ENCODE measurements at places on chromosomes 4 and X.

DNA sequence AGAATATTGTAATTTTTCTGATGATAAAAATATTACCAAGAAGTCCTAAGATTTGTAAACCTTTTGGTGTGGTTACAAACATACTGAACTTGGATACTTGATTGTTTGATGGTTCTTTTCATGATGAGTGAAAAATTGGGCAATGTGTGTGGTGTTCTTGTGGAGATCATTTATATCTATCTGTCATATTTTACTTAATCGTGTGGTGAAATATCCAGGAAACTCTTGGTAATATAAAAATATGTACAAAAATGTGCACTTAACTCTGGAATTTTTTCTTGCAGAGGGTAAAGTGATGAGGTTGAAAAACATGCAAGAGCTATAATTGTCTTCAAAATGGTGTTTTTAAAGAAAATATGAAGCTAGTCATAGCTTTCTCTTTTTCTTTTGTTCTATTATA is 2.8 kb downstream of the DCUN1D4 start:
- no peak for DNase-seq

- DNase-seq, result no peak
Observed at GRCh38 chr4:25180524-25181131, 20.4 kb upstream of the SEPSECS start.

- no peak for DNase-seq
Observed at GRCh38 chr4:11618666-11619282, 190.1 kb upstream of the HS3ST1 start.

DNA sequence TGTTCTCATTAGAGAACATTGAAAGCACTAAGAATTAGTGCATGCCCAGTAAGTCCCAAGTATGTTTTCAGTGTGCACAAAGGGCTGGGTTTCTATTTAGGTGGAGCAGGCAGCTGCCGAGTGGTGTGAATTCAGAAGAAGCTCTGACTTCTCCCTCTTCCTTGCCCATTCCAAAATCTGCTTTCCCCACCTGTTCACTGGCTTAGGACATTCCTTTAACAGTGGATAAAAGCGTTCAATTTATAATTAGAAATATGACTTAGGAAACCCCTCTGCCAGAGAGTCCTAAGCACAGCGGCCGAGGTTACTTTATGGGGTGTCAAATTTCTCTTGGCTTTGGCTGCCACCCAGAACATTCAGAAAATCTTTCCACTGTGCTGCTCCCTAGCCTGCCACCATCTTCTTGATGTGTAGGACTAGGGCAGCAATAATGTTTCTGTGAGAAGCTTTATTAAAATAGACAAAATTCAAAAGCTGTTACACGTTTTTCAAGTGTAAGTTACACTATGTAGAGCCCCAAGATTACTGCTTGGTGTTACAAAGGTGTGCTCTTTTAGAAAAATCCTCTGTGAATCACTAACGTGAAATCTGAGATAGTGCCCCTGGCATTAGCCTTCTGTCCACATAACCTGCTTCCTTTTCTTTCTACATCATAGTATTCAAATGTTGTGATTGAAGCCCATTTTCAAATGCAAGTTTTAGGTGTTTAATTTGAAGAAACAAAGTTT is 191.6 kb upstream of the ANKRD50 start:
- DNase-seq, result no peak

DNA sequence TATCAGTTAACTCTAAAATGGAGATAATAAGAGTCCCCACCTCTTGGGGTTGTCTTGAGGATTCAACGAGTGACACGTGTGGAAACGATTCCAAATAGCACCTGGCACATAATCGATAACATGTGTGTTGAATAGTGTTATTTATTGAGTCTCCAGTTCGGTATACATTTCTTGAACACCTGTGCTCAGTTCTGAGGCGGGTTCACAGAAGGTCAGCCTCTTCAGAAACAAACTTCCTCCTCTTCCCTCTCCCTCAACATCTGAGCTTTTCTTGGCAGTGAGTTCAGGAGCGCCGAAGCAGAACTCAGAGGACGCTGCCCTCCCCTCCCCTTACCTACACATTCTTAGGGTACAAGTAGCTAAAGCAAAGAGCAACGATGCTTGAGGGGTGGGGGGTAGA is 934 bp downstream of the PDHA1 start:
- DNase-seq, result no peak

GRCh38 chrX:46571423-46572339 is 1.9 kb upstream of the CHST7 start:
- no peak for DNase-seq

DNA sequence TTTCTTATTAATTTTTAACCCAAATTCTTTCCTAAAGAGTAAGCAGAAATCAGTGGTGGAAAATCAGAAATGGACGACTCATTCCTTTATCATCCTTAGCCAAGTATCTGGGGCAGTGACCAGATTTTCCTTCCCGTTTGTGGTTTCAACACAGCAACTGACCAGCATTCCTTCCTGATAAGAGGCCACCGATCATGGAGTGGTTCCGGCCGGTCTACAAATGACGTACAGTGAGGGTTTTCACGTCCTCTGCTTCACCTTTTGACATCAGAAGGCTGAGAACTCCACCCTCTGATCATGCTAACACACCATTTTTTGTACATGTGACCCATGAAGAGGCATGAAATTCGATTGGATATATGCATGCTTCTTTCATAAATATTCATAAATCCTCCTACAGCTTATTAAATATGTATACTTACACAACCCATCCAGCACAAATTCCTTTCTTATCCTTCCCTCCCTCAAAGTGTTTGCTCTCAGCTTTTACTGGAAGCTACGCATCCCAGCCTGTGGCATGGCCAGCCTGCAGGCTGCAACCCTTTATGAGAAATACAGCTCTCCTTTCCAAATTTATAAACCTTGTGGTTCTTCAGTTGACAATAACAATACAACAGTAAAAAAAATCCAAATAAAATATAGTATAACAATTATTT is 173.0 kb upstream of the CASK start:
- DNase-seq, result no peak

DNA sequence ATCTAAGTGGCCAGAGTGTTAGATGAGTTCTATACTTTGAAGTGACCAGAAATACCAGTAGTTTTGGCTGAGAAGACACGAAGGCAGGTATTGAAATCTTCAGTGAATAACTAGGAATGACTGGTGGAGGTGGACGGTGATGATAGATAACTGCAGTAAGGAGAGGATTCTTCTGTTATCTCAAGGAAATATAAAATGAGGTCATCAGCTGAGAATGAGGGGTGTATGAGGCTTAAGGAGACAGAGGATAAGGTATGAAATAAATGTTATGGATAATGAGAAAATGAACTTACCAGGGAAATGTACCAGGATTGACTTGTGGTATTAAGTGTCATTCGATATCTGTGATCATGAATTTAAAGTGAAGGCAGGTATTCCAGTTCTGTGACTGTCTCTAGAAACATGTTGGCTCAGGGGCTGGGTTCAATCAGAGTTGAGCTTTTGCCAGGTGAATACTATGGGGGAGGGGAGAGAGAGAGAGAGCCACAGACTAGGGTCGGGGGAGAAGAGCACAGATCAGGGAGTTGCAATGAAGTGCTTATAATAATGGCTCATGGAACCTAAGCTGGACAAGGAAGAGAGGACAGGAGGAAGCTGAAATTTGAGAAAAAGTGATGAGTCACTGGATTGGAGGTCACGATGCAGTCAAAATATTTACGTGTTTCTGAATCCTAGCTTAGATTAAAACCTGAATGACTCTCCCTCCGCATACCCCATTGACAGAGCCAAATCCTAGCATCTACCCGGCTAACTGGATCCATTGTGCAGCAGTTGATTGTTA is 37.5 kb upstream of the BRS3 start:
- no peak for DNase-seq

GRCh38 chrX:114964374-114964773 is 53.0 kb downstream of the IL13RA2 start:
- DNase-seq, result no peak

DNA sequence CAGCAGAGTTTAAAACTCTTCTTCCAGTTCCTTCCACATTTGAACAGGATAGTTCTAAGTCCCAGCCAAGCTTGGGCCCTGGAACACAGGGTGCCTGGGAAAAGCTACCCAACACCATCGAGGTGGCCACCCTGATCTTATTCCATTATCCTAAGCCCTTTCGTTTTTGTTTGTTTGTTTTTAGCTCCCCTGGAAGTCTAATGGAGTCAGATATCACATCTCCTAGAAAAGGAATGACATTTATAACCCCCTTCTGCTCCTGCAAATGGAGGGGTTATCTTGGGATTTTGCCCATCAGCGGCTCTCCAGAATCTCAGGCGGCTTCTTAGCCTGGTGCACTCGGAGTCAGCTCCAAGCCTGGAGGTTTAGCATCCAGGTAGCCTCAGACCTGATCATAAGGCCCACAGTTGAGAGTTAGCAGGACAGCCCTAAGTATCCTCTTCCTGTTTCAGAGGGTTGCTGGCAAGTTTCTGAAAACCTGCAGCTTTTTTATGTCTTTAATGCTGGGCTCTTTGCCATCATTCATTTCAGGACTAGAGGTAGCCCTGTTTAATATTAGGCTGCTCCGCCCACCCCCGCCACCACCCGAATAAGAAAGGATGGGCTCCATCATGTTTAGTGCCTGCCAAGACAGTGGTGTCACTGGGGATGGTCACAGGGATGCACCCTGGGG is 230.0 kb upstream of the LNX1 start:
- DNase-seq, result no peak

DNA sequence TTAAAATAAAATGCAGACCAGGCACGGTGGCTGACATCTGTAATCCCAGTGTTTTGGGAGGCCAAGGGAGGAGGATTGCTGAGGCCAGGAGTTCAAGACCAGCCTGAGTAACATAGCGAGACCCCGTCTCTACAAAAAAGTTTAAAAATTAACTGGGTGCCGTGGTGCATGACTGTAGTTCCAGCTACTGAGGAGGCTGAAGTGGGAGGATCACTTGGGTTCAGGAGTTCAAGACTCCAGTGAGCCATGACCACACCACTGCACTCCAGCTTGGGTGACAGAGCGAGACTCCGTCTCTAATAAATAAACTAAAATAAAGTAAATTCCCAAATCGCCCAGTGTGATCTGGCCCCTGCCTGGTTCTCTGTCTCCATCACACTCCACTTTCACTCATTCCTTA is 43.7 kb downstream of the TENM3 start:
- DNase-seq, result no peak

DNA sequence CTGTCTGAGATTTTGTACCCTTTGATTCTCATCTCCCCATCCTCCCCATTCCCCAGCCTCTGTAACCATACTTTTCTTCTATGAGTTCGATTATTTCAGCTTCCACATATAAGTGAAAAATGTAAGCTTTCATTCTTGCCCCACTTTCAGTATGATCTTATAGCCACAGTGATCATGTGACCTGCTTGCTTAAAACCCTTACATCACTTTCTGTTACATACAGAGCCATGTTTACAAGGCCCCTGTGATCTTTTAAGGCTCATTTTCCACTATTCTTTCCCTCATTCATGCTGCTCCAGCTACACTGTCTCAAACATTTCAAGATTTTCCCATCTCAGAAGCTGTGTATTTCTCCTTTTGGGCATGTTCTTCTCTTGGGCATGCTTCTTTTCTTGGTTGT is 147.7 kb downstream of the DCK start:
- no peak for DNase-seq

DNA sequence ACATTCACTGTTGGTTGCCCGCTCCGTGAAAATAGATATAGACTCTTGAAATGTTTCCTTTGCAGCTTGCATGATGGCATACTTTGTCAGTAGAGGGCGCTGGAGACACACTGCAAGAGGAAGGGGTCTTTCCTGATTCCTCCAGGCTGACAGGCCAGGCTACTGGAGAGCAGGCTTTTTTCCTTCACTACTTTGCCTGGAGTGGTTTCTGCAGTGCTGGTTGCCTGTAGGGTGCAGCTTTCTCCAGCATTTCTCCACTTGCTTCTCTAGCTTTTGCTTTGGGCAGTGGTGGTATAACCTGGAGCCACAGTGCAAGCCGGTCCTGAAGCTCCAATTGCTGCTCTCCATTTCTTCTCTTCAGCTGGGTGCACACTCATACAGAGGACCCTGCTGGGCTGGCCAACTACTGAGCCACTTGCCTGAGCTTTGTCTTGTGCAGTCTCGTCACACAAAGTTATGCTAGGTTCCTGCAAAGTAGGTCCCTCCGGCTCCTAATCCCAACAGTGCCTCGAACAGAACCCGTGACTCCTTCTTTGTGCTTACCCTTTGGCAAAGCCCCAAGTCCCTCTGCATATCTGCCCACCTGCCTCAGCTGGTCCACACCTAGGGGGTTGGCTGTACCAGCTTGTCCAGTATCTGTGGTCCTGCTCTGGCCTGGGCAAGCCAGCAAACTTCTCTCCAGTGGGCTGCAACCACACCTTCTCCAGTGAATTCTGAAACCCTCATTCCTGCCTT is 46.3 kb downstream of the RASSF6 start:
- DNase-seq, result no peak

GRCh38 chr4:159594576-159594975 is 491.7 kb downstream of the RAPGEF2 start:
- no peak for DNase-seq

DNA sequence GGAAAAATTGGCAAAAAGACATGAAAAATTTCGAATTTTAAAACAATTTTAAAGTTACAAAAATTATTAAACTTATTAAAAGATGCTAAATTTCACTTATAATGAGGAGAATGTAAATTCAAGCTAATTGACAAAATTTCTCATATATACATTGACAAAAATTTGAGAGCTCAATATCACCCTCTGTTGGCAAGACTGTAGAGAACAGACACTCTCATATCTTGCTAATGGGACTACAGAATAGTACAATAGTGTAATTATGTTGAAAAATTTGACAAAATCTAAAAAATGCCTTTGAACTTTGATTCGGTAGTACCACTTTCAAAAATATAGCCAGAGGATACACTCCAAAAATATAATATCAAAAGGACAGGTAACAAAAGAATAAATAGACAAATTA is 29.8 kb downstream of the DCAF8L2 start:
- no peak for DNase-seq

- no peak for DNase-seq
Observed at GRCh38 chrX:9785254-9785943, 830 bp upstream of the SHROOM2 start.

DNA sequence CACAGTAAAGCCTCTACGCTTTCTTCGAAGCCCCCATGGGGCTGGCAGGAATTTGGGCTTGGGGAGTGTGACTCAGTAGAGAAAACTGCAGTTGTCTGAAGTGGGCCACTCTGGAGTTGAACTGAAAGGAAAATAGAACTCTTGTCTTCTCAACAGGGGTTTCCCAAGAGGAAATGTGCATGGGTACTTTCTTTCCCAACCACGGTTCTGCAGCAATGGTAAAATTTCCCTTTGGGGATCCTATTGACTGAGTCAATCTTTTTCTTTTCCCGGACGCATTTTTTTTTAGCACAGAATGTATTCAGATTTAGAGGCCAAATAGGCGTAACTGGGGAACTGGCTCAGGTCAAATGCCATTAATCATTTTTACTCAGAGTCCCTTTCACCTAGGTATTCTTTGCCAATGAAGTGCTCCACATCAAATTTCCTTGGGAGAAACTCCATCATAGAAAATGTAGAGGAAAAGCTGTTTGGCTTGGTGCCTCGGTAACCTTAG is 269.3 kb downstream of the STIM2 start:
- no peak for DNase-seq

- no peak for DNase-seq
Observed at GRCh38 chr4:105944540-105944939, 49.3 kb downstream of the NPNT start.

DNA sequence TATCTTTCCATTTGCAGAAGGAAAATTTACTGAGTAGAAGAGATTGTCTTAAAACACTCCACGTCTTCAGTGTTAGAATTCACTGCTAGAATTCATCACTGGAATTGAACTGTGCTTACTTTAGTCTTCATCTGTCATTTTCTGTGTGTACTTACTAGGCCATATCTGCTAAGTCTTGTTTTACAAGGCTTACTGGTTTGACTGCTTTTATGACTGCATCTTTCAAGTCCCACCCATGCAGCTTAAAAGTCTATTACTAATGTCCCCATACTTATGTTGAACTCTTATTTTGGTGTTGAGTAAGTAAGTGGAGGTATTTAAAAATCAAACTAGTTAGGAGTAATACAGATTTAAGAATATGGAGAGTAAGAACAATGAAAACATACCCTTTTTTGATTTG is 14.6 kb downstream of the CLCN3 start:
- no peak for DNase-seq

Measured in stimulated activated CD8-positive, alpha-beta memory T cell treated with anti-CD3 and anti-CD28 coated beads, Interleukin-2, amount 100 ng/mL, for 1 hour (primary cell).